ENCODE measurements at places on chromosomes 2 and 18.

- DNase-seq = no peak
Observed at GRCh38 chr18:23498117-23498516, 5.2 kb upstream of the RMC1 start.

- DNase-seq = no peak
Observed at GRCh38 chr18:32909798-32910561, 137.2 kb upstream of the KLHL14 start.

DNA sequence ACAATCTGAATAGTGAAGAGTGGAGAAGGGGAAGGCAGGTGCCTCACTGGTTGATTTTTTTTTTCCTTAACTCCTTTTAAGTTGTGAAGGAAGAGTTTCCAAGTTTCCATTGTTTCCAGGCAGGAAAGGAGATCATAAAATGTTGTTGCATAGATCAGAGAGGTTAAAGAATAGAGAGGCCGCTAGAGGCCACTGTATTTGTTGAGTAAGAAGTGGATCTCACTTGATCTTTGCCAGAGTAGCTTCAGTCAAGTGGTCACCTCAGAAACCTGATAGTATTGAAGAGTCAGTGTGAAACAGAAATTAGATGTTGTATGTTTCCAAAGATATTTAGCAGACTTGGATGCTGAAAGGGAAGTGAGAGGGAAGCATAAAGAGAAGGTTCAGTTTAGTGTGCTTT is 17.6 kb downstream of the CTNNA2 start:
- no peak for DNase-seq

DNA sequence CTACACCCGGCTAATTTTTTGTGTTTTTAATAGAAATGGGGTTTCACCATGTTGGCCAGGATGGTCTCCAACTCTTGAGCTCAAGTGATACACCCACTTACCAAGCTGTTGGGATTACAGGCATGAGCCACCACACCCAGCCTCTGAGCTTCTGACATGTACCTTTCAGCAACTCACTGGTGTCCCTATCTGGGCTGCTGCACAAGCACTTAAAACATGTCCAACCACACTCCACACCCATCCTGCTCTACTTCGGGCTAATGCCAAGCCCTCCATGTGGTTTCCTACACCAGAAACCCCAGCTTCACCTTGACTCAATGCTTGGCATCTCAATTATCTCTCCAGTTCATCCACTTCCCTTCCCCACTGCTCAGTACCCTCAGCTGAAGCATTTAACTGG is 22.4 kb upstream of the ARMC9 start:
- DNase-seq = no peak

GRCh38 chr2:98269830-98270229 is 76.4 kb upstream of the CNGA3 start:
- DNase-seq = no peak

GRCh38 chr2:192196421-192197194 is 1.9 kb upstream of the TMEFF2 start:
- DNase-seq = no peak

GRCh38 chr2:98647636-98648035 is 39.2 kb downstream of the UNC50 start:
- no peak for DNase-seq

- no peak for DNase-seq
Observed at GRCh38 chr2:215028231-215028630, 110.2 kb downstream of the ABCA12 start.

- no peak for DNase-seq
Observed at GRCh38 chr18:41969881-41970280, 14.8 kb downstream of the PIK3C3 start.

DNA sequence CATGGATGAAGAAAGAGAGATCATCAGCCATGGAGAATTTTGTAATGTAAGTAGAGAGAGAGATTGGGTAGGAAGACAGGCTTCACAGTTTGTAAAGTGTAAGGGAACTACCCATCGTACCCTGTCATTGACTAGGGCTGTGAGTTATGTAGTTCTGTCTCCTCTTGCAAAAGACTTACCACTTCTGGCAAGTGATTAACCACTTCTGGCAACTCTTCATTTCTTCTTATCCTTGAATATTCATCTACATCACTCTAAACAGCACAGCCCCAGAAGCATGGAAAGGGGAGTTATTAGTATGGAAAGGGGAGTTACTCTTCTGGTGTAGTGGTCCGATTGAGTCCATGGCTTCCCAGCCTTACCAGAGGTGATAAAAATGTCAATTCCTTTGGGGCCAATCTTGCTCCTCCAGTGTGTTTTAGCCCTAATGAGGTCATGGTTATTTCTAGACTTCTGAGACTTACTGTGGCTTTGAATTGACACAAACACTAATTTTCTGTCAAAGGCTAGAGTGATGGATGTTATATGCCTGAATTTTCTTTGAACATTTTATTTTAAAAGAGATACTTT is 52.0 kb downstream of the STAT1 start:
- DNase-seq = no peak

- DNase-seq = peak; percentile 83
Observed at GRCh38 chr2:72841462-72842125, 15.8 kb upstream of the EXOC6B start.

- DNase-seq = no peak
Observed at GRCh38 chr2:24045511-24046508, 1.4 kb downstream of the WDCP start.

- DNase-seq = no peak
Observed at GRCh38 chr2:73223821-73224220, 9.2 kb downstream of the PRADC1 start.

DNA sequence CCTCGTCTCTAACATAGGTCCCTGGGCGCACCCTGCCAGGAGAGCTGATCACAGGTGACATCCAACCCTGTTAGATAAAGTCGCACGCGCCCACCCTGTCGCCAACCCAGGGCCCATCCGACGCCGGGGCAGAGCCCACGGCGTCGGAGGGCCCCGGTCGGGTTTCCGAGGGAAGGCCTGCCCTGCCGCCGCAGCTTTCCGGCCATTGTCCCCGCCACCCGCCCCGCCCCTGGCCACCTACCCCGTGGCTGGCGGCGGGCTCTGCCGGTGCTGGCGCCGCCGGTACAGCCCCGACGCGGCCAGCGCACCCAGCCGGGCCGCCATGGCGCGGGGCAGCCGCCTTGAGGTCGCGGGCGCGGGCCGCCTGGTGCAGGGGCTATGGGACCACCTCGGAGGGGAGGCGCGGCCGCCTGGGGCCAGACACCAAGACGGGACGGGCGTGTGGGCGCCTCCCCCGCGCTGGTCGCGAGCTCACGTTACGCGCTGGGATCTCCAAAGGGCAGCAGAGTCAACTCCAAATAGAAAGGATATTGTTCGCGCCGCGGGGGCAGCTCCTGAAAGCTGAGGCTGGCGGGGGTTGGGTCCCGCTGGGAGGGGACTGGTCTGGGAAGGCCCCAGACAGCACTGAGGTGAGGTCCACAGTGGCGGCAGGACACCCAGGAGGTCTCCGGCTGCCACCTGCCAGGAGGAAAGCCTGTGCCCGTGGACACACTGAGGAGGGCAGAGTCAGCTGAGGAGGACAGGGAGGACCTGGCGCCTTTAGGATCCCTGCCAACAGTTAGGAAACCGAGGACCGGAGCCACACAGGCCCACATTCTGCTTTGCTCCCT is 11.1 kb downstream of the LIMS2 start:
- DNase-seq = no peak

DNA sequence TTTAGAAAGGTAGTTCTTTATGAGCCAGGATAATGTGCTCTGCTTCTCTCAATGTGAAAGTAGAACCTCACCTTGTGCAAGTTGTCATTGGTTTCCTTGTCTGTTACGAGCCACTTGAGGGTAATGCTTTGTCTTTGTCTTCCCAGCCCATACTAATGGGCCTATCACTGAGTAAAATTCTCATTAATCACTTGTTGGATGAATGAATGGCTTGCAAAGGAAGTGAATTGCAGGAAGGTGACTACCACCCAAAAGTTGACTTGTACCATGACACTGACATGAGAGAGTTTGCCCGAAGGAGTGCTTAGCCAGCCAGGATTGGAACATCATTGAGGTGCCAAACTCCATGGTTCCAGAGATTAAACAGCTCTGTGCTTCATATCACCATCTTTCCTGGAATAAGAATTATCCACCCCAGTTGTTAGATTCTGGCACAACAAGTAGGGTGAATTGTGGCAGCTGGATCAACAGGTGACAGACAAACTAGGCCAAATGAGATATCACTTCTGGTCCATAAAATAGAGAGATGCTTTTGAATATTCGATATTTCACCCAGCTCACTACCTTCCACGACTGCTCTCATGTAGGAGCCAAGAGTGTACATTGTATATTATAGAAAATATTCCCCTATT is 20.5 kb upstream of the CD28 start:
- no peak for DNase-seq

GRCh38 chr2:88350331-88351248 is 101.9 kb downstream of the FOXI3 start:
- peak; percentile 79 for DNase-seq

- no peak for DNase-seq
Observed at GRCh38 chr2:14601156-14601770, 31.3 kb upstream of the LRATD1 start.

GRCh38 chr18:79870301-79871025 is 72.7 kb downstream of the KCNG2 start:
- DNase-seq = no peak

GRCh38 chr2:120403261-120403660 is 57.3 kb downstream of the INHBB start:
- DNase-seq = no peak

DNA sequence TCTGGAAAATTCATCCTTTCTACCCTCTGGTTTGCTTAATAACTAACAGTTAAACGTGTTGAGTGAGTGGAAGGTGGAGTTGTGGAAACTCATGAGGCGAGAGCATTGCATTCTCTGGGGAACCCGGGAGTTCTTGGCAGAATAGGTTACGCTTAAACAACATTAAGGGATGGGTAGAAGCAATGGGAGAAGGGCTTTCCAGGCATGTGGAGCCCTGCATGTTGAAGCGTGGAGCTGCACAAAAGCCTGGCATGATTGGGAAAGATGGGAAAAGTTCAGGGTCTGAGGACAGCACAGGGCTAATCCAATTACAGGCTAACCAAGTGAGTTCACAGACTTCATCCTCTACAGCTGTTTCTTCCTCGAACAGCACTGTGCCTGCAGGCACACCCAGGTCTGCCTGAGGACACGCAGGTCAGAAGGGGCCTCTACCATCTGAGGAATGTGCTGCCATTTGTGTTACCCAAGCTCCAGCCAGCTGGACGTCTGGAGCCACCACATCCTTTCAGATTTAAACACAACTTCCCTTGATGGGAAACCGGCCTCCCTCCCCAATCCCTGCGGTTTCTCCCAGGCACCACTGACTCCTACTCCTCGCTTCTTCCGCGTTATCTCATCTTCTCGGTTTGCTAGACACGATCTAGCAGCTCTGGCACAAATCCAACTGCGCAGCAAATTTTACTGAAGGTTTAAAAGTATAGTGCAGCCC is 164.2 kb downstream of the ANTXR1 start:
- no peak for DNase-seq

DNA sequence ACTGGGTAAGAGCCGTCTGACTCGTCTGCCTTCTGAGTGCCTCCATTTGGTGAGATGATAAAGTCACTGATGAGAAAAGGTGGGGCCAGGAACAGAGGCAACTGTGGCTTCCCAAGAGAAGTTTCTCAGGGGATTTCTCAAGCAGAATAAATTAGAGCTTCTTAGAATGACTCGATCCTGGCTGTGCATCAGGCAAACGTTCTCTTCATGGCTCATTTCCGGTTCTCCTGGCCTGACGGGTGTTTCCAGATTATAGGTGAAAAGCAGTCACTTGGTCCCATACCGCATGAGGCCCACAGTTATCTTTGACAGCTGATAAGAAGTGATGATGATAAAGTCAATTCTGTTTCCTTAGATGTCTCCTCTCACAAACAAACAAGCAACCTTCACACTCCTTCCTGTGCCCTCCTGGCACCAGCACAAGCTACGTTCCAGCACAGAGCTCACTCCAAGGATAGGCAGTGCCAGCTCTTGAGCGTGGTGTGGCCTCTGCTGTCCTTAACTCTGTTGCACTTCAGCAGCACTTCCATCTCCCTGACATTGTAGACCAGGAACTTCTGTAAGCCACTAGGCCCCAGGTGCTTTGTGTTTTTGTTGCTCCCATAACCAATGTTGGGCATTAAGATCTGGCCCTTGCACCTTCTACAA is 37.8 kb upstream of the KCNF1 start:
- DNase-seq = peak; percentile 6

GRCh38 chr2:147351784-147352183 is 493.0 kb upstream of the ACVR2A start:
- DNase-seq = peak; percentile 30

DNA sequence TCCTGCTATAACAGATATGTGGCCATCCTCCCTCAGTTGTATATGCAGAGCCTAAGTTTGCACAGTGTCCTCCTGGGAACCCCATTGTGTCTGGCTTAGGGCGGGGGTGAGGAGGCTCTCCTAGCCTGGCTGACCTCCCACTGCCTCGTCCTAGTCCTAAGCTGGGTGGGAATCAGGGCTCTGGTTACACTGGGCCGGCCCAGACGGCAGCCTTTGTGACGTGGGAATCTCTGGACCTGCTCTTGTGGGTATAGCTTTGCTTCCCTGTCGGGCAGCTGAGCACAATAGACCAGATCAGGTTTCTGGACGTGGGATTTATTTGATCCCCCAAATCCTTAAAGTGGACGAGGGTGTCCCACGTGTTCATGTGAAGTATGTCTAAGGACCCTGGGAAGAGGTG is 2.9 kb downstream of the ACKR3 start:
- no peak for DNase-seq

- DNase-seq = no peak
Observed at GRCh38 chr2:220296174-220296573, 668.7 kb downstream of the SLC4A3 start.

- DNase-seq = no peak
Observed at GRCh38 chr2:121128741-121129659, 156.0 kb downstream of the TFCP2L1 start.

DNA sequence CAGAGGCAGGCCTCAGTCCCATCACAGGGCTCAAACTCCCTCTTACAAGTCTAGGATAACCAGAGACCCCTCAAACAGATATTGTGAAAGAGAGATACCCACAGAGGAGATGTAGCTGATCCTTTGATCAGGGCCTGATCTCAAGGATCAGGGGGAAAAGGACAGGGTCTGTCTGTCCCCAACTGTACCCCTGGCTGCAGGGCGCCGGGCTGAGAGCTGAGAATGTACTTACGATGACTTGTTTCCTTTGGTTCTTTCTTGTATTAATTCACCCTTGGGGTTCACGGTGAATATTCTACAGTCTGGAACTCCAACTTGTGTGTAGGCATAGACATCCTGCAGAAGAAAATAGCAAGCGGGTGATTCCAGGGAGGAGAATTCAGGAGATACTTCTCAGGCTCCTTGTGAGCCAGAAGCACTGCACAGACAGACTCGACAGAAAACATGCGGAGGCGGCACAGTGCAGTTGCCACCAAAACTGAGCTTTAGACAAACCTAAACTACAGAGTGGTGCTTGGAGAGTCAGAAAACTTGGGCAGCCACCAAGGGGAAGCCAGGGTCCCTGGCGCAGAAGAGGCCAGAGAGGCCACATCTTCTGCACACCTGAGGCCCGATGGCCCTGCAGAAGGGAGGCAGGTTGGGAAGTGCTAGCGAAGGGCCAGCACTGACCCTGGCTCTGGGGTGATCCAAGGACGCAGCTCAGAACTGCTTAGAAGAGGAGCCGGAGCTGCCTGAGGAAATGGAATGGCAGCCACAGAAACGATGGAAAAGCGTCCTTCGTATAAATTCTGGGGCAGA is 73.9 kb downstream of the EMILIN2 start:
- no peak for DNase-seq
